ENCODE measurements at places on chromosomes 3 and 15.

DNA sequence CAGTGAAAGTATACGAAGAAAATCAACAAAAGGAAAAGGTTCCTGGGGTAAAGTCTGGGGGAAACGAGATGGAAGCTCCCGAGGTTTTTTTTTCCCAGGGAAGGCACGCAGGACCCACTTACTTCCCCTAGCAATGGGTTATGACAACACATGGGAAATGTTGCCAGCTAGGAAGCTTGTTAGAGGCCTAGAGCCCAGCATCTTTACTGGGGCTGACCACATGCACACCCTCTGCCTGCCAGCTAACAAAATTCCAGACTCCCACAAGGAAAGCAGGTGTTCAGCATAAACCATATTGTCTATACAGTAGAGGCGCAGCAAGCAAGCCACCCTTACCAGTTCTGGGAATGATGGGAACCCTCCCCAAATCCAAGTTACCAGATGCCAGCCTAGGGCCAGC lies 258.8 kb upstream of the NR2E3 start:
- no peak for DNase-seq

GRCh38 chr15:94691169-94691568 lies 459.8 kb downstream of the MCTP2 start:
- no peak for DNase-seq

DNA sequence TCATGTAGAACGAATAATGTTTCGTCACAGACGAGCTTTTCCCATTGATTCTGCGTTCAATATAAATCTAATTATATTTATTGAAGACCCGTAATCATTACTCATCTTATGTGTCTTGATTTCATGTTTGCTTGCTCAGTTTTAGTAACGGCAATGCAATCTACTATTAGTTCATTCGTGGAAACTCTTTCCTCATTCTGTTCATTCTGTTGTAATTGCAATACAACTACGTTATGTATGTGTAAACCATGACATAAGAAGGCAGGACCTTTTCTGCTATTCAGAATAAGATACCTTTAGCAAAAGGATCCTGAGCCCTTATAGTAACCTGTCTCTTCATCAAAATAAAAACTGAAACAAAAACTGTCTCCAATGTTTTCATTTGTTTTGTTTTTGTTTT lies 6.8 kb upstream of the ARRDC4 start:
- no peak for DNase-seq

DNA sequence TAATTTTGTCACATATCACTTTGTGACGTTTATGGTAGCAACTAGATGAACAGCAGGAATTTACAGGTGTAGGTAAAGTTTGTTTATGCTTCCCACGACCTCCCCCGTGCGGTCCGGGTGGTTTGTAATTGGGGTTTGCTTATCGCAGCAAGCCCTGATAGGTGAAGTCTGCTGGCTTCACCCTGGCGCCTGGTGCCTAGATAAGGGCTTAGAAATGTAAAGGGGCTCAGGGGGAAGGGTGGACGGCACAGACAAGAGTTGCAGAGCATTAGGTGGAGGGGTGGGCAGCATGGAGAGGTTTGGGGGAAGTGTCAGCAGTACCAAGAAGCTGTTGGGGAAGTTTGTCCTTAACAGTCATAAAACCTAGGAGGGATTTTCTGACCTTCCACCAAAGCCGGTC lies 108.1 kb upstream of the RNF7 start:
- no peak for DNase-seq

DNA sequence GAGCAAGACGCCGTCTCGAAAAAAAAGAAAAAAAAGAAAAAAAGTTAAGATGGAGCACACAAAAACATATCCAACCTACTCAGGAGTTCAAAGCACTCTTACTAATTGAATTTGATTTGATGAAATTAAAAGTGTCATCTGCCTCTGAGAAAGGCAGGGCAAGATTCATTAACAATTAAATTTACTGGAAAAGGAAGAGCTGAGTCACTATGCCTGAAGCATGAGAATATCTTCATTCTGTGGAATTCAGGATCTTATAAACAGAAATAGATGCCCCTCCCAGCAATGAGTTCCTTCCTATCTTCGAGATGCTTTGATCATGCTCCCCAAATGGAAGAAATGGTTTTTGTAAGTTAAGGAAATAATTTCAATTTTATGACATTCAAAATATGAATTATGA lies 61.0 kb upstream of the ST3GAL6 start:
- no peak for DNase-seq

GRCh38 chr3:152175528-152175889 lies 93.2 kb upstream of the MBNL1 start:
- DNase-seq: no peak

GRCh38 chr3:122415104-122415744 lies 638 bp downstream of the WDR5B start:
- DNase-seq: no peak

DNA sequence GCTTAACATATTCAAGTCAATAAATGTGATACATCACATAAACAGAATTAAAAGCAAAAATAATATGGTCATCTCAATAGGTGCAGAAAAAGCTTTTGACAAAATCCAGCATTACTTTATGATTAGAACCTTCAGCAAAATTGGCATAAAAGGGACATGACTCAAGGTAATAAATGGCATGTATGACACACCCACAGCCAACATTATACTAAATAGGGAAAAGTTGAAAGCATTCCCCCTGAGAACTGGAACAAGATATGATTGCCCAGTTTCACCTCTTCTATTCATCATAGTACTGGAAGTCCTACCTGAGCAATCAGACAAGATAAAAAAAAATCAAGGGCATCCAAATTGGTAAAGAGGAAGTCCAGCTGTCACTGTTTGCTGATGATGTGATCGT lies 594.7 kb downstream of the DIPK2A start:
- no peak for DNase-seq

DNA sequence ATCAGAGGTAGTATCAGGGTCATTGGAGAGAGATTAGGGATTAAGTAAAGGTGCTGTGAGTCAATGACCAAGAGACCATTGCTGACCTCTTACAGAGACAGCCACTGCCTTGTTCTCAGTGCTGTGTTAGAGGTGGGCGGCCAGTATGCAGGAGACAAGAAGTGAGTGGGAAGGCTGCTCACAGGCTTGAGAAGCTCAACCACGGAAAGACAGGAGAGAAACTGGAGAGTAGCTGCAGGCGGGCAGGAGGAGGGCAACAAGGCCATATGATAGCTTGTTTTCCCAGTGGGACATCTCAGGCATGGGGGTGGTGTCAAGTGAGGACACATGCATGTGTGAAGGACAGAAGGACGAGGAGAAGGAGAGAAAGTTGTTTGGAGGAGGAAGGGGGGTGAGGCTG lies 237.3 kb downstream of the PDCD6IP start:
- no peak for DNase-seq

DNA sequence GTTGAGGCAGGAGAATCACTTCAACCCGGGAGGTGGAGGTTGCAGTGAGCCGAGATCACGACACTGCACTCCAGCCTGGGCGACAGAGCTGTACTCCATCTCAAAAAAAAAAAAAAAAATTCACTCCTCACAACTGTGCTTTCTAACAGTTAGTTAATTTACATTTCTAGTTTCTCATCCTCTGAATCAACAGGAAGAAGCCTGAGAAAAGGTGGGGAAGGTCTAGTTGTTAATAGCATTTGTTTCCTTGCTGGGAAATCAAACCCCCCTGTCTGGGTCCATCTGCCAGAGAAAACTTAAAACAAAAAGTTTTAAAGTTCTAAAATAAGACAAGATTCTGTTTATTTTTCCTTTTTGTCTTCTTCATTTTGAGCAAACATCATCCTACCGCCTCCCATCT lies 62.3 kb downstream of the TMEM39A start:
- no peak for DNase-seq

- no peak for DNase-seq
These were observed 80.3 kb downstream of the STAG1 start for GRCh38 chr3:136671921-136672320.

DNA sequence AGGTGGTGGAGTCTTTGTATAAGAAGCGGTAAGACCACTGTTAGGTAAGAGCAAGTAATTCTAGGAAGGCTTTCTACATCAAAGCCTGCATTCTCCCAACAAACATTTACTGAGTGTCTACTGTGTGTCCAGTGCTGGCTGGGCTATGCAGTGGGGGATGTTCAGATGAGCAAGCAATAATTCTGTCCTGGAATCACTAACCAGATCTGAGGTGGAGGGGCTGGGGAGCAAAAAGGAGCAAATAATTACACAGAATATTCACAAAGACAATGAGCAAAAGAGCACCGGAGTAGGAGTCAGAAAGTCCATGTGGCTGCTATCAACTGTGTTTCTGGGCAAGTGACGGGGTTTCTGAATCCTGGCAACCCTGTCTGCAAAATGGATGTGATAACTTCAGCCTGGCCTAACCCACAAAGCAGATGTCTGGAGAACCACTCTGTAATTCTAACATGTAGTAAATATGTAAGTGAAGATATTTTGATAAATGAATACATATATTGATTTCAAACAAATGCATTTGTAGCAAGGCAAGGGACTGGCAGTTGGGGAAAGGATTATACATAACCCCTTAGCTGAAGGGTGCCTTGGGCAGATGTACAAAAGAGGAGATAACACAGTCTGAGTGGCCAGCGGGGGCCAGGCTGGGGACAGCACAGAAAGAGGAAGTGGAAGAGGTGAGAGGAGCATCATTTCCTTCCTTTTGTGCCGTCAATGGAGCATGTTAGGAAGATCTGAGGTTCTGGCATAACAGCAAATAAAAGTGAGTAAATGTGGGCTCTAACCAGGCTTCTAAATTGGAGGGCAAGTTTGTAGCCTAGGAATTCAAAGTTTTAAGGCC lies 28.8 kb downstream of the CYP8B1 start:
- DNase-seq: no peak

- no peak for DNase-seq
These were observed 379.0 kb upstream of the SGO1 start for GRCh38 chr3:20564966-20565365.

- no peak for DNase-seq
These were observed 90.5 kb upstream of the CSPG5 start for GRCh38 chr3:47669026-47669749.

- DNase-seq: no peak
These were observed 406.2 kb downstream of the LSAMP start for GRCh38 chr3:116038968-116039650.

- DNase-seq: no peak
These were observed 64.9 kb upstream of the SELENOK start for GRCh38 chr3:53956586-53956985.

GRCh38 chr15:94584833-94585244 lies 353.5 kb downstream of the MCTP2 start:
- no peak for DNase-seq

- no peak for DNase-seq
These were observed 51.6 kb downstream of the RAB11A start for GRCh38 chr15:65920825-65921309.

GRCh38 chr3:8553405-8553804 lies 51.8 kb downstream of the LMCD1 start:
- DNase-seq: no peak

DNA sequence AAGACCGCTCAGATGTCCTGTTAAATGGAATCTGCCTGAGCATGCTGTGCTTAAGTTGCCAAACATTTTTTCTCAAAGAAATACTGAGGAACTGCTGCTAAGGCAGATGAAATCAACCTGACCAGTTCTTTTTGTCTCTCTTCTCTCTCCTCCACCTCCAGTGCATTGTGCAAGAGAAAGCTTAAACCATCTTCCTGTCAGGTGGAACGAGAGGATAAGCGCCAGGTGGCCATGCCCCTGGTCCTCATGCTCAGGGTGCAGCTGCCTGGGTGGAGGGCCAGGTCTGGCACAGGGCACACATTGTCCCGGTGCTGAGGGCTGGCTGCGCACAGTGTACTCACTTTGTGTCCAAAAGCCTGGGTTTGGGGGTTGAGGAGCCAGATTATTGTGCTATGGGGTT lies 176.2 kb upstream of the TP63 start:
- no peak for DNase-seq

- no peak for DNase-seq
These were observed 51.9 kb upstream of the OTOL1 start for GRCh38 chr3:161444694-161445077.

DNA sequence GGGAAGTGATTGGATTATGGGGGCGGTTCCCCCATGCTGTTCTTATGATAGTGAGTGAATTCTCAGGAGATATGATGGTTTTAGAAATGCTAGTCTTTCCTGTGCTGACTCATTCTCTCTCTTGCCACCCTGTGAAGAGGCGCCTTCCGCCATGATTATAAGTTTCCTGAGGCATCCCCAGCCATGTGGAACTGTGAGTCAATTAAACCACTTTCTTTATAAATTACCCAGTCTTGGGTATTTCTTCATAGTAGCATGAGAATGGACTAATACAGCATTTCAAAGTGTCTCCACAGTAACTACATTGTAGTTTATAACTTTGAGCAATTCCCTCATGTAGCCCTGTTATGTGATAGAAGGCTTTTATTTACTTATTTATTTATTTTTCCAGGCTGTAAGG lies 128.8 kb upstream of the CHRNA7 start:
- DNase-seq: no peak

- DNase-seq: no peak
These were observed 24.3 kb upstream of the DENND4A start for GRCh38 chr15:65816441-65816840.

DNA sequence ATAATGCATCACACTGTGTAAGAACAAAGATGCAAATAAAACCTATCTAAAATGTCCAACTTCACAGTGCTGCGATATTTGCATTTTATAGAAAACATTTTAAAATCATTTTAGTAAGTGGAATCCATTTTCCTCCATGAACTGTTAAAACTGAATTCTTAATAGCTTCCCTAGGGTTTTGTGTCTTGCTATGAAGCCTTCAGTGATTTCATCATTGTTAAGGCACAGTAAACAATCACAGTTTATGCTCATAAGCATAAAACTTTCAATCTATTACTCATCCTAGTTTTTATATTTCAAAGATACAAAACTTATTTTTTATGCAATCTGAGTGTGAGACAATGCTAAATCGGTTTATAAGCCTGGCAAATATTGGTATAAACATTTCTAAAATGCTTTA lies 509.7 kb downstream of the TUSC7 start:
- DNase-seq: no peak

- no peak for DNase-seq
These were observed 352.8 kb downstream of the GABRG3 start for GRCh38 chr15:27323801-27324200.

GRCh38 chr3:100088735-100089368 lies 25.4 kb downstream of the FILIP1L start:
- DNase-seq: no peak

Measured in activated CD8-positive, alpha-beta memory T cell treated with anti-CD3 and anti-CD28 coated beads for 1 hour (primary cell).